ENCODE measurements at places on chromosomes 1 and 21.
A peak's percentile ranks its signal among the peaks of the same experiment; 100 is the strongest.

GRCh38 chr1:225532240-225532944 is 104.6 kb upstream of the LBR start:
- DNase-seq, result no peak

DNA sequence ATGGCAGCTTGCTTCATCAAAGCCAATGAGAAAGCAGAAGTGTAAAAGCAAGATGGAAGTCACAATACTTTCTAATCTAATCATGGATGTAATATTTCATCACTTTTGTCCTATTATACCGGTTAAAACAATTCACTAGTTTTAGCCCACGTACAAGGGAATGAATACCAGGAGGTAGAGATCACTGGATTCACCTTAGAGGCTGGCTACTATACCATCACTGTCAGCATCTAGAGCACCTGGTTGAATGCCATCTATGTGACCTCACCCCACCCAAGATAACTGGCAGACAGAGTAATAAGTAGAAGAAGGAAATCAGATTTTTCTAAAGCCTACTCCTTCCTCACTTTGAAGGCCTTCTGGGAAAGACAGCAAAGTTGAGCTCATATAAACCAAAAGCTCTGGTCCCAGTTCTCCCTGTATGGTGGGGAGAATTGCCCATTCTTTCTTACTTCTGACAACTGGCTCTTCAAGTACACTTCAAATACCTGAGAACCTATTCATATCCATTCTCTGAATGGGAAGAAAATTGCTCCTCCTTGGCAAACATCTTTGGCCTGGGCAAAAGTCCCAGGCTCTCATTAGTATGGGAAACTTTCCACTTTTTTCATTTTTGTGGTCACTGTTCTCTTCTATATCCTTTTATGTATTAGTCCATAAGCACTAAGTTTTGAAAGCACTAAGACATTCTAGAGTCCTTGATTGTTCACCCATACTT is 24.8 kb downstream of the HSD3B1 start:
- DNase-seq, result no peak

DNA sequence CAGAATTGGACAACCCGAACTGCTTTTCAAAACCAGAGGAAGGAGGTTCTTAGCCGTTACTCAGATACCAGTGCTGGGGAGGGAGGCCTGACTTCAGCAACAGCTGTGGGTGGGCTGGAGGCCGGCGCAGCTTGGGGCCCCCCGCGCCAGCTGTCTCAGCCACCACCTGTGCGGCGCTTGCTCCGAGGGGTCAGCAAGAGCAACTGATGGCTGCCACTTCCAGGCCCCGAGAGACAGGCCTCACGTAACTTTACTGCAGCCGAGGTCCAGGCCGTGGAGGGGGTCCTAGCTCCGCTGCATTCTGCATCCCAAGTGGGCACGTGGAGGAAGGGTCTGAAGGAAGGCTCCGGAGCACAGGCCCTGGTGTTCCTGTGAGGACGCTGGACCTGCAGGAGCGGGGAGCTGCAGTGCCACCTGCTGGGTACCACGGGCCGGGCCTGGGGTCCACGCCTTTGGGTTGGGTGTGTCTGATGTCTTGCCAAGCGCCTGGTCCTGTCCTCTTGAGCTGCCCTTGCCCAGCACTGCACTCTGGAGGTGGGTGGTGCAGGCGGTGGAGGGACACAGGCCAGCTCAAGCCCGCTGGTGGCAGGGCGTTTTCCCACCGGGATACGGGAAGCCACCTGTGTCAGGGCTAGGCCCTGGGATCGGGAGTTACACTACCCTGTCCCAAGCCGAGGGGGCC is 9.8 kb downstream of the THAP3 start:
- no peak for DNase-seq

GRCh38 chr1:240138867-240139266 is 47.2 kb downstream of the FMN2 start:
- no peak for DNase-seq

GRCh38 chr1:108679586-108680213 is 12.4 kb upstream of the PRPF38B start:
- no peak for DNase-seq

DNA sequence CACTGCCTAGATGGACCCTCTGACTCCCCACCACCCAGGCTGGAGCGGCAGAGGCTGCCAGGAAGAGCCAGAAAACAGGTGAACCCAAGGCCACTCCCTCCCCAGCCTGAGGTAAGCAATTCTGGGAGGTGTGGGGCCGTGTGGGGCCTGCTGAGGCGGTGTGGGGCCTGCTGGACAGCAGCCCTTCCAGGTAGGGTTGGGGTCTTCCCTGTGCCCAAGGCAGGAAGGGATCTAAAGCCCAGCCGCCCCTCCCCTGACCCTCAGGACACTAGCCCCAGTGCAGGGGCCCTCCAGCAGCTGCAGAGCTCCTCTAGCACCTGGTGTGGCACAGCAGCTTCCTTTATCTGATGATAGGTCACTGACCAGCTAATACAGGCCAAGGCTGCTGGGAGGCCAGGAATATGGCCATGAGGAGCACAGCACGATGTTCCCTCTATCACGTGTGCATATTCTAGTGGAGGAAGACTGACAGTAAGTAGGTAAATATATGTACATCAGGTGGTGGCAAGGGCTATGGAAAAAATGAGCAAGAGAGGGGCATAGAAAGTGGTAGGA is 86.9 kb downstream of the IER5 start:
- DNase-seq, result no peak

- DNase-seq, result no peak
Measured at GRCh38 chr21:26397545-26397944, 175.5 kb downstream of the CYYR1 start.

GRCh38 chr1:27097484-27097917 is 57.4 kb downstream of the SLC9A1 start:
- peak; percentile 42 for DNase-seq

DNA sequence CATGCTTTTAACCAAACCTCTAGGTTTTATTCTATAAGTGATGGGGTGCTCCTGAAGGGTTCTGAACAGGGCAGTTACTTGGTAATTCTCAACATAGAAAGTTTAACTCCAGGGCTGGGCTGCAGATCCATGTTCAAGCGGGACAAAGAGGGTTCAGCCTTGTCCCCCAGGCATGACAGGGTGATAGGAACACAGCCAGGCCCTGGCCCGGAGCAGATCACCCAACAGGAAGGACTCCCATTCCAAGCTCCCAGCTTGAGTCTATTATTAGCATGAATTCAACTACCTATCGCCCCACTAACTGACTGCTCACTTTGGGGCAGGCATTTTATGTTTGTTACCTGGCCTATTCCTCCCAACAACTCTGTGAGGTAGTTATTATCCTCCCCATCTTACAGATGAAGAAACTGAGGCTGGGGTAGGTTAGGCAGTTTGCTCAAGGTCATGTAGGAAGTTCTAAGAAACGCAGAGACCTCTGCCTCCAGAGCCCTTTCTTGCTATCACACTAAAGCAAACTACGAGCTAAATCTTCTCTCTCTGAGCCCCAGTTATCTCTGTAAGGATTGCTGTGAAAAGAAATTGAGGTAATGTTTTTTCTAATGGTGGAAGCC is 14.5 kb downstream of the ASAP3 start:
- DNase-seq, result no peak

GRCh38 chr1:59505596-59506028 is 208.7 kb downstream of the FGGY start:
- no peak for DNase-seq

DNA sequence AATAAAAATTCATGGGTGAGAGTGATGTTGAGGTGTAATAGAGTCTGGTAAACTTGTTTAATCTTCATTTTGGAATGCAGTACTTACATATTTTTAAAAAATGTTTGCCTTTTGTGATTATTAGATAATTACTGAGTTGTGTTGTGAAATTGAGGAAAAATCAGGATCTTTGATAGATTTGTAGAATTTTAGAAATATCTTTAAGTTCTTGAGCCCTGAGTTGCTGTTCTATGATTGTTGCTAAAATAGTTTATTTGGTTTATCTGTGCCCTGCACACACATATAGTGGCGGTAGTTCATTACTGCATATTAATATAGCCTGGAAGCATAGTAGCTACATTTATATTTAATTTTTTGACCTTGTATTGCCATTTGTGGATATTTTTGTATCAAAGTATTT is 1.6 kb downstream of the B3GALT2 start:
- no peak for DNase-seq

DNA sequence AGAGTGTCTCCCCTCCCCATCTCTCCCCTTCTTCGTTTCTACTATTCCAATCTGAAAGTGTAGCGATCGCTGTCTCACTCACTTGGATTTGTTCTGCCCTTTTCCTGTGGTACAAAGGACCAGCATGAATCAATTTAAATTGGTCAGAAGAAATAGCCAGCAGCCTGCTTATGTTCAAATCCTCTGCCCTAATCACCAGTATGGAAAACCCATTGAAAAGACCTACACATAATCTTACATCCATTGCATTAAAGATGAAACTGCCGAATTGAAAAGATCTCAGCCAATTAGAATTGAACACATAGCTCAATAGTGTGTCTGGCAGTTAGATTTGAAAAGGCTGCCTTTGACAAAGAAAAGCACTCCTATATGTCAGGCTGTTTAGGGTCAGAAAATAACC is 122.6 kb downstream of the TNNI3K start:
- no peak for DNase-seq

DNA sequence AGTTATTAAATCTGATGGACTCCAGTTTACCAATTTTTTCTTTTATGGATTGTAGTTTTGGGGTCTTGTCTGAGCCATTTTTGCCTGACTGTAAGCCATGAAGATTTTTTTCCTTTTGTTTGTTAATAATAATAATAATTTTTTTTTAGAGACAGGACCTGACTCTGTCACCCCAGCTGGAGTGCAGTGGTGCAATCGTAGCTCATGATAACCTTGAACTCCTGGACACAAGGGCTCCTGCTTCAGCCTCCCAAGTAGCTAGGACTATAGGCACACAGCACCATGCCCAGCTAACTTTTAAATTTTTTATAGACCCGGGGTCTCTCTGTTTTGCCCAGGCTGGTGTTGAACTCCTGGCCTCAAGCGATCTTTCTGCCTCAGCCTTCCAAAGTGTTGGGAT is 6.3 kb downstream of the PTBP2 start:
- DNase-seq, result no peak

GRCh38 chr1:161825831-161826230 is 59.7 kb downstream of the ATF6 start:
- no peak for DNase-seq

DNA sequence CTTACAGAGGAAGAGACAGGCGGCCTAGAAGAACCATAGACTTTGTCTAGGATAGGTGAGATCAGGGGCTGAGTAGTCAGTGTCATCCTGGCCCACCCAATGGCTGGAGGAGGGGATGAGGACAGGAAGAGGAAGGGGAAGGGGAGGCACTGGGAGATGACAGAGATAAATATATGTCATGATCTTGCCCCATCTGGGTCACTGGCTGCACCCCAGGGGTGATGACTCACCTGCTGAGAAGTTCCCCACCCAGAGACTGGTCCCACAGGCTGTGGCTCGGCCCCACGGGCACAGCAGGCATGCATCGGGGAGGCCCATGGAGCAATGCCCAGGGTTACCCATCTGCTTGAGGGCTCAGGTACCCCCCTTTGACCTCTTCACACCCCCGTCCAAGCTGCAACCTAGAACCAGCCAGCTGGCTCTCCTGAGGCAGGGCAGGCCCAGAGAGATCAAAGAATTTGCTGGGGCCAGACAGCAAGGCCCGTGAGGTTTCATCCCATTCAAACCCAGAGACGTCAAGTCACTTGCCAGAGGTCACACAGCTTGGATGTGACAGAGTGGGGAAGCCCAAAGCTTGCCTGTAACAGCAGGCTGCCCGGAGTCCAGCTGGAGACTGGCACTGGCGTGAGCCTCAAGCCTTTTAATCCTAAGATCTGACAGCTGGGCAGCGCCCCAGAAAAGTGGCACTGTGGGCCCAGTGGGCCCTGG is 34.7 kb upstream of the CASZ1 start:
- no peak for DNase-seq

DNA sequence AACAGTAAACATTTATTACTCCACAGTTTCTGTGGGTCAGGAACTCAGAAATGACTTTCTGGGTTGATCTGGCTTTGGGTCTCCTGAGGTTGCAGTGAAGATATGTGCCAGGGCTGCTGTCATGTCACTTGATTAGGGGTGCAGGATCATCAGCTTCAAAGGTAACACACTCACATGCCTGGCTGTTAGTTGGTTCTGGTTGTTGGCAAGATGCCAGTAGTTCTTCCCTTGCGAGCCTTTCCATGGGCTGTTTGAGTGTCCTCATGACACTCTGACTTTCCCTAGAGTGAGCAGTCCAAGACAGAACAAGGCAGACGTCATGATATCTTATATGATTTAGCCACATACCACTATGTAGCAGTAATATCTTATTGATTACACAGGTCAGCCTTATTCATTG is 1.8 kb downstream of the SWT1 start:
- no peak for DNase-seq

GRCh38 chr21:28602546-28602945 is 390.1 kb downstream of the LTN1 start:
- DNase-seq, result no peak

- no peak for DNase-seq
Measured at GRCh38 chr1:117857418-117857817, 72.0 kb downstream of the GDAP2 start.

- no peak for DNase-seq
Measured at GRCh38 chr21:37208056-37208721, 58.9 kb downstream of the VPS26C start.

- DNase-seq, result no peak
Measured at GRCh38 chr1:156612666-156613065, 6.5 kb upstream of the HAPLN2 start.

DNA sequence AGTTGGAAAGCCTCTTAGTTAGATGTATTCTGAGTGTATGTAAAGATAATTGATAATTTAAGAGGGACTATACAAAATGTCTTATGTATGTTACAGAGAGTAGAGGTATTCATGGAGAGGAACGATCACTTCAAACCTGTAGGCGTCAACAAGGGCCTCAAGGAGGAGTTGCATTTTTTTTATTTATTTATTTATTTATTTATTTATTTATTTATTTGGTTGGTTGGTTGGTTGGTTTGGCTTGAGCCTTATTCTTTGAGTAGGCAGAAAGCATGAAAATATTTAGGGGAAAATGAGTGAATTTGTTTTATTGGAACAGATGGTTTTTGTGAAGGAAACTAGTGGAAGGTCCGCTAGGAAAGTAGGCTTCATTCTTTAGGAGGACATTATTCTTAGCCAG is 8.5 kb downstream of the ANGPTL1 start:
- DNase-seq, result no peak
